ENCODE measurements at places on chromosomes 1 and 21. TPM values are rescaled to one million over a fixed set of nuclear protein-coding genes. Genes with fewer than 3 reads are reported as not detected.

DNA sequence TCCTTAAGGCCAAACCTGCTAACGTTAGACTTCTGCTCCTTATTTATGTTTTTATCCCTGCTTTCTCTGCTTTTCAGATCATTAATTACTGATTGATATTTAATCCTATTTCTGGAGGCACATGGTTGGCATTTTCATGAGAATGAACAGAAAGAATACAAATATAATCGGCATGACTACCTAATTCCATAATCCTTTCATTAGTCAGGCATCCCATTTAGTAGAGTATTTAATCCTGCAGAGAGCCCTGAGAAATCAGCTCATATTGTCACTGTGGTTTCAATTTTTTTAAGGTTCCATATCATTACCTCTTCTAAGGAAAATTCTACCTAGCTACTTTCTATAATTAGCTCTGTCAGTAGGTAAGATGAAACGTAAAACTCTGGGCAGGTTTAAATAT lies 238.8 kb downstream of the NCAM2 start:
- DNase-seq: no peak

DNA sequence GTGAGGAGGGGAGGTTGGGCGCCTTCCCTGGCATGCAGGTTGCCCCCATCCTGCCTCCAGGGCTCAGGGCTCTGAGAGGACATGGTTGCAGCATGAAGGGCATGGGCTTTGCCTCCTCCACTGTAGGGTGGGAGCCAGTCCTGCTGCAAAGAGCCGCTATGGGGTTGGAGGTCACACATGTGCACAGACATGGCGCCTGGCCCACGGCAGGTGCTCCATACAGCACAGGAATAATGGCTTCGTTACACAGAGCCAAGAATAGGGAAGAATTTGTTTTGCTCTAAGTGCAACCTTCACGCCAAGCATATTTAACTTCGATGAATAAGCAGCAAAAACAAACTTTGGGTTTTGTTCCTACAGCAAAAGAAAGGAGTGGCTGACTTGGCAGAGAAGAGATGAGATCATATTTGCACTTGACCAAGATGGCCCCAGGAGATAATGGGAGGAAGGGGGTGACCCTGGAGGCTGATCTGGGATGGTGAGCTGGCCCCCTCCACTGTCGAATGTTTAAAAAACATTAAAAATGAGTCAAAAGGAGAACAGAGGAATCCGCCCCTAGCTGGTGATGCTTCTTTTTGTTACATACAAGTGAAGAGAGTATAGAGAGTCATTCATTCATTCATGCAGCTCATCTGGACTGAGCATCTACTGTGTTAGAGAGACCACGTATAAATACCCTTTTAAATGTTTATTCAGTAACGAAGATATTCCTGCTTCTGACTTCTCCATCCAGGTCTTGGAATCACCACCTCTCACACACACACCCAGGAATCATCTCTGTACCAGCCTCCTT lies 12.4 kb upstream of the C2CD2 start:
- DNase-seq: no peak

DNA sequence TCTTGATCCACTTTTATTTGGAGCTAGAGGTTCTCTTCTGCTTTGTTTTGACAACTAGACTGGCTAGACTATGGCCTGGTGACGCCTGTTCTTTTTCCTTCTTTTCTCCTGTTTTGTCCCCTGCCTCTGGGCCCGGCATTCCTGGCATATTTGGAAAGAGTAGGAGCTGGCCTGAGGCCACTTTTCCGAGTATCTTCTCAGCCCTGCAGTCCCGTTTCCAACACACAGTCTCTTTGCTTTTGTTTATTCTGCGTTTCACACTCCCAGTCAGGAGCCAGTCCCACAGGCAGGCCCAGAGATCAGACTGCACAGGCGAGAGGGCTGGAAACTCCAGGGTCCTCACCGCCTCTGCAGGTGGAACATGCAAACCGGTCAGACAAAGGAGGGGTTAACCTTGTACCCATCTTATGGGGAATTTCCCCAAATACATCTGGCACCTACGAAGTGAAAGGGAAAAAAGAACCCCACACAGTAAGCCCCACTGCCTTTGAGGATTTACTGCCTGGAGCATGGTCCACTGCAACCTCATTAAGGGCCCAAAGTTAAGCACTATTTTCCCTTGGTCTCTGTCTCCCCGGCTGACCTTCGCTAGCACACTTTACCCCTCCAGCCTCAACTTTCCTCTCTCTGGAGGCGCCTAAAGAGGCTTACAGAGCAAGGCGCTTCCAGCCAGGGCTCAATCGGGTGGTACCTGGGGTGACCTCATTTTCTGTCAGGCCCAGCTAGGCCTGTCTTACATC lies 141.1 kb downstream of the TOMM20 start:
- no peak for DNase-seq

Gene TMEM200B
- not detected for total RNA-seq

GRCh38 chr1:214664651-214665433 lies 61.8 kb downstream of the CENPF start:
- no peak for DNase-seq

DNA sequence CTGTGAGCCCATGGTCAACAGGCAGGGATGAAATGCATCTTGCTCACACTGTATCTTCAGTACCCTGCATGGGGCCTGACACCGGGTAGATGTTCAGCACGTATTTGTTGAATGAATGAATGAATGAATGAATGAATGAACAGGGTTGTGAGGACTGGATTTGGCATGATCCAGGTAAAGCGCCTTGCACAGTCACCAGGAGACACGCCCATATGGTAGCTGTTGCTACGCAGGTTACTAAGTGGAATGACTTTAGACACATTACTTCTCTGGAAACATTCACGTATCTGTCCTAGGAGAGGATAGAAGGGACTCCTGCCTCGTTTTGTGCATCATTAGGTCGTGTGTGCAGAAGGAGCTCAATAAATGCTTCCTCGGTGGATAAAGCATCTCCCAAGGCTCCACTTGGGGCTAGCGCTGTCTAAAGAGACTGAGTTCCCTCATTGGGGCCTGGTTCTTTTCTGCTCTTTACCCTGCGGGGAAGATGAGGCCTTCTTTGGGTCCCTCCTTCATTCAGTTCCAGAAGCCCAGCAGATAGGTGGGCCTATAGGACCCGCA lies 54.2 kb downstream of the NDUFS5 start:
- no peak for DNase-seq

- no peak for DNase-seq
Measured at GRCh38 chr1:23533246-23534023, 2.4 kb upstream of the E2F2 start.

DNA sequence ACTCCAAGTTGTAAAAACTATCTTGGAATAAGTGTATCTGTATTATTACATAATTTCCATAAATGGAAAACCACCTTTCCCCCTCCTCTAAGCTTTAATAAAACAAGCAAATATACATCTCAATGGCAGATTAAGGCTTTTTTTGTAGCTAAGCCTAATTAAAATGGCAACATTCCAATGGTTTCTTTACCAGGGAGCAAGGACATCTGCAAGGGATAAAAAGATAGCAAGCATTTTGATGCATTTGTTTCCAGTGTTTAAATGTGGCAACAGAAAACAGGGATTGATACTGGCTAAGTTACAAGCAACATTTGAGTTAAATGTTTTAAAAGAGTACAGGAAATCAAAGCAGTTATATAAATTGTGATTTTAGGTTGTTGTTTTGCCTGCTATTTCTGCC lies 1012.7 kb downstream of the ADGRL2 start:
- DNase-seq: no peak

Gene AGT
- not detected for total RNA-seq

DNA sequence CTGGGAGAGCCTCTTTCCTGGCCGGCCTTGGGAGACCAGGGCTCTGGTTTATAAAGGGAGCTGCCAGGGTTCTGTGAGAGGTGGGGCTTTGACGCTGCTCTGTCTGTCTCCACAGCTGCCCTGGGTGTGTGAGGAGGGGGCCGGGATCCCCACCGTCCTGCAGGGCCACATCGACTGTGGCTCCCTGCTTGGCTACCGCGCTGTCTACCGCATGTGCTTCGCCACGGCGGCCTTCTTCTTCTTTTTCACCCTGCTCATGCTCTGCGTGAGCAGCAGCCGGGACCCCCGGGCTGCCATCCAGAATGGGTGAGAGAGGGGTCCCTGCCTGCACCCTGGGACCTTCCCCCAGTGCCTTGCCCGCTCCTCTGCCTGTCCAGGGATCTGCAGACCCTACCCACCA lies 11.6 kb downstream of the SERINC2 start:
- no peak for DNase-seq

- DNase-seq: no peak
Measured at GRCh38 chr1:1360506-1361169, 2.3 kb upstream of the MXRA8 start.

- DNase-seq: no peak
Measured at GRCh38 chr1:162994921-162995320, 74.2 kb upstream of the RGS4 start.

Gene ATP1A4
- not detected for total RNA-seq

Gene CLCA2
- not detected for total RNA-seq

GRCh38 chr1:166814611-166815010 lies 24.7 kb upstream of the POGK start:
- DNase-seq: no peak

GRCh38 chr1:98034505-98034904 lies 113.7 kb upstream of the DPYD start:
- DNase-seq: no peak

GRCh38 chr1:159791031-159791430 lies 10.3 kb downstream of the DUSP23 start:
- no peak for DNase-seq

GRCh38 chr21:42199868-42200463 lies 19.0 kb upstream of the ABCG1 start:
- DNase-seq: peak; percentile 14

DNA sequence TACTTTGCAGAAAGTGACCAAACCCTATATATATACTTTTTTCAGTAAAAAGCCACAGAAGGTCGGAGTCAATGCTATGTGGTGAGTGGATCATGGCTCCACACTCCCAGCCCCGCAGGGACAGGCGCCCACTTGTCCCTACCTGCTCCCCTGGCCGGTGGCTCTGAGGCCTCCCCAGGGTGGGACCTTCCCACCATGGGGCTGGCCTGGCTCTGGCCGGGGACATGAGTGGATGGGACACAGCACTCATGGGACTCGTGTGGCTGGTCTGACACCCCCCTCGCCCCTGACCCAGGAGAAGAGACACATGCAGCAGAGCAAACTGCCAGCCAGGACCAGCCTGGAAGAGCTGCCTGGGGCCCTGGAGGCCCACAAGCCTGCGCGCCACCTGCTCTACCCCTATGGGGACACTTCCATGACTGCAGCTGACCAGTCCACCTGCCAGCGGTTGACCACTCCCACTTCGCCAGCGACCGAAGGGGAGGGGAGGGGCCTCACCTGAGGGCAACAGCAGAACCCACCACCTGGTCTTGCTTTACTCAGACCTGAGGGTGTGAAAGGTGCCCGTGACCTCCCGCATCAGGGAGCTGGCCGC lies 2.2 kb downstream of the SPATC1L start:
- DNase-seq: no peak

GRCh38 chr1:85623061-85623471 lies 42.5 kb downstream of the CCN1 start:
- DNase-seq: no peak
